Osteocyte (in vitro differentiated cells): ENCODE measurements at places on chromosomes 4 and X. TPM values are rescaled to one million over a fixed set of nuclear protein-coding genes. Genes with fewer than 3 reads are reported as not detected.
A peak's percentile ranks its signal among the peaks of the same experiment; 100 is the strongest.

FABP2 gene
- total RNA-seq: 0.13 TPM in 1 of 2 replicates, not detected in the other

GRCh38 chr4:99848591-99849001 is 32.0 kb downstream of the DAPP1 start:
- DNase-seq: no peak

PF4V1 gene
- total RNA-seq: 0.78 TPM in 1 of 2 replicates, not detected in the other

DNA sequence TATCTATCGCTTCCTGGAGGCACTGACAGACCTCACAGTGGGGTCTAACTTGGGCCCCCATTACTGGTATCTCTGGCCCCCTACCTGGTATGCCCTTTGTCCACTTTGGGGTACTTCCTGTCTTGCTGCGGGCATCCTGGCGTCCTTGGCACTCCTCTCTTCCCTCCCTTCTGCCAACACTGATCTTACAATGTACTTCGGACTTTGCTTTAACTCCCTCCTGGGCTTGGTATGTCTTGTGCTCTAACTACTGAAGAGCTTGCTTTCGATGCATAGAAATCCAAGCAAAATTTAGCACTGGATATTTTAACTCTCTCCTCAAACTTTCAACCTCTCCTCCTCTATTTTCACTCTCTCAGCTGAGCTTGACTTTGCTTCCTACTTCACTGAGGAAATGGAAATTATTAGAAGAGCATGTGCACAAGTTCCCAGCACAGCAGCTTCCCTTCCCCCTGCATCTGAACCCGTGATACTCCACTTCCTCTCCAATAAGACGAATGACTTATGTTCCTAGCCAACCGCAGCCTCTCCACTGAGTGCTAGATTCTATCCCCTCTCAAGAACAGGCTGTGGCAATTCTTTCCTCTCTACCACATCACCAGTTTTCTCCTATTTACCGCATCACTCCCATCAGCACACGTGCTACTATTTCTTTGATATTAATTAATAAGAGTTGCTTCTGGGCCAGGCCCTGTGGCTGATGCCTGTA is 52.9 kb downstream of the SUPT20HL2 start:
- DNase-seq: no peak

DNA sequence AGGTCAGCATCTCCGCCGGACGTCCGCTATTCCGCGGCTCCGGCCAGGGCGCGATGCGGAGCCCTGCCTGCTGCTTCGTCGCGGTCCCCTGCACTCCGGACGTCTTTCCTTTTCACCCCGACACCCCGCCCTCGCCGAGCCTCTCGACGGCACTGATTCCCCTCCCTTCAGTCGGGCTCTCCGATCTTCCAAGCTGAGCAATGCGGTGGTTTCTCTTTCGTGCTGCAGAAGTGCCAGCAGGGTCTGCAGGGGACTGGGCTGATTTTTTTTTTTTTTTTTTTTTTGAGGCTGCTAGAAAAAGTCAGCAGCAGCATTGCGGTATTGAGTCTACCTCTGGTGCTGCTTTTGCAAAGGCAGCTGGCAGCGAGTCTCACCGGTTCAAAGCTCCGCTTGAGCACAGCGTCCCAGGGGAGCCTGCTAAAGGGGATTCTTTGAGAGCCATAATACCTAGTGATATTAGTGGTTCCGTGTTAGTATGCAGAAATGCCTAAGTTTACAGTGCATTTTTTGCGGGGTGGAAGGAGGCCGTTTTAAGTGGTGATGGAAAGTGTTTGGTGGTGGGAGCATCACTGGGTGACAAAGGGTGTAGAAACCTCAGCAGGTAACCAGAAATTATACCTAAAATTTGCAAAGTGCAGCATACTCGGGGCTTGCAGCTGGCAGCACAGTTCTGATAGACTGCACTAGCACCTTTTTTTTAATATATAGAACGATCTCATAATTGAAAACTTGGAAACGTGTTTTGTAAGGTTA is 969 bp downstream of the STIM2 start:
- DNase-seq: peak; percentile 86

TMEM35A gene
- total RNA-seq: 1.8 and 2.2 TPM in 2 replicates

DNA sequence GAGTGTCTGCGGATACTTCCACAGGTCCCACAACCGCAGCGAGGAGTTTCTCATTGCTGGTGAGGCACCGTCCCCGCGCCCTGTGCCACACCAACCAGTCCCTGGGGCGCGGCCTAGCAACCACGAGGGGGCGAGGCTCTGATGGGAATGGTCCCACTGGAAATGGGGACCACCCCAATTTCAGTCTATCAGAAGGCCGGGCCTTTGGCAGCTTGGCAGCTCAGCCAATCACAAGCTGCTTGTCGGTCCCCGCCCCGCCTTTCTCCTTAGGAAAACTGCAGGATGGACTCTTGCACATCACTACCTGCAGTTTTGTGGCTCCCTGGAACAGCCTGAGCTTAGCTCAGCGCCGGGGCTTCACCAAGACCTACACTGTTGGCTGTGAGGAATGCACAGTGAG is 3.0 kb downstream of the TIMP1 start:
- peak; percentile 82 for DNase-seq

GRCh38 chr4:3465698-3466671 is 2.9 kb downstream of the DOK7 start:
- DNase-seq: no peak

RBM46 gene
- not detected in 2 replicates for total RNA-seq

GRCh38 chrX:69290292-69290691 is 125.0 kb upstream of the PJA1 start:
- no peak for DNase-seq

HEPH gene
- 6.3 and 7.6 TPM in 2 replicates for total RNA-seq

SULT1E1 gene
- total RNA-seq: 5.1 and 6.6 TPM in 2 replicates

DNA sequence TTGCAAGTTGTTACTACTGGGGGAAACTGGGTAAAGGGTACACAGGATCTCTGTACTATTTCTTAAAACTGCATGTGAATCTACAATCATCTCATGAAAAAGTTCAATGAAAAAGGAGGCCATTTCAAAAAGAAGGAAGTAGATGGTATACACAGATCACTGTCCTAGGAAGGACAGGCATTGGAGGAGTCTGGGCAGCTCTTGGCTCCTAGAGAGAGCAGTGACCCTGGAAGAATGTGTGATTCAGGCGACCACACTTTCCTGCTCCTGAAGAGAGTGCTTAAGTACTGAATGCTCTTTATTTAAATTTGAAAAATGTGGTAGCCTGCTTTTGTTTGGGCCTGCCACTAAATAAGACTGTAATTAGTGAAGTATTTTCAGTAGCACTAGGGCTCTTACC is 318.1 kb upstream of the CASK start:
- no peak for DNase-seq

DNA sequence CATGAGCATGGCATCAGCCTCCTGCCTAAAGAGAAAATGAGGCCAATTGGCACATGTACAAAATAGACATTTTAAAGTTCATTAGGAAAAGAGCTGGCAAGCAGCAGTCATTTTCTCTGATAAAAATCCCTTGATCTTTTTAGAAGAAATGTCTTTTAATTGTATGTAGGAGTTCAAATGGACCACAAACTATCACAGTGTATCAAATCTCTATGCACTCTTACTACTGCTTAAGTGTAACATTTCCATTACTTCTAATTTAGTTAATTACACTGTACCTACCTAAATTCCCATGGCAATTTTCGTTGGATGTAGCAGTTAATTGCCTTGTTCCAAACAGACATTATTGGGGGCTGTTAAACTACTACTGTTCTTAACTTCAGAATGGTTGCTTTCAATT is 233.7 kb upstream of the TECRL start:
- DNase-seq: no peak

- DNase-seq: no peak
Measured at GRCh38 chrX:150038986-150039599, 100.8 kb upstream of the EOLA2 start.

EIF4E gene
- total RNA-seq: 60.6 and 64.6 TPM in 2 replicates

PAGE4 gene
- not detected in 2 replicates for total RNA-seq

SPANXD gene
- total RNA-seq: not detected in 2 replicates
